ENCODE measurements at places on chromosomes 16 and 17.

- DNase-seq, result no peak
Observed at GRCh38 chr17:42285346-42286050, 2.8 kb upstream of the STAT5A start.

DNA sequence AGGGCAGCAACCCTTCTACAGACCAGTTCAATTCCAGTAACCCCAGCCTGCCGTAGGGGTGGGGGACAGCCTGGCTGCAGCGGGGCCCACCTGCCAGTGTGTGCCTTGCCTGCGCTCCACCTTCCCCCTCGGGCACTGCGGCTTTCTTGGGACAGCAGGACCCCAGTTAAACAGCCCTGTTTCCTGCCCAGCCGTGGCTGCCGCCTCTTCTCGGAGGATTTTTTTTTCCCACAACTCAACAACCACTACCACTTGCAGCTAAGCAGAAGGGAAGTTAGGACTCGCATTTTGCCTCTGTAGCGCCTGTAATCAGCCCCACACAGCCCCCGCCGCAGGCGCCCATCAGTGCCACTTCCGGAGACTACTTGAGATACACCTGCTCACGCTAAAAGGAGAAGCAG lies 76.1 kb downstream of the RAI1 start:
- DNase-seq, result no peak

GRCh38 chr17:74042744-74043486 lies 160.6 kb upstream of the RPL38 start:
- DNase-seq, result no peak

GRCh38 chr17:48127371-48128051 lies 19.9 kb downstream of the SNX11 start:
- no peak for DNase-seq

DNA sequence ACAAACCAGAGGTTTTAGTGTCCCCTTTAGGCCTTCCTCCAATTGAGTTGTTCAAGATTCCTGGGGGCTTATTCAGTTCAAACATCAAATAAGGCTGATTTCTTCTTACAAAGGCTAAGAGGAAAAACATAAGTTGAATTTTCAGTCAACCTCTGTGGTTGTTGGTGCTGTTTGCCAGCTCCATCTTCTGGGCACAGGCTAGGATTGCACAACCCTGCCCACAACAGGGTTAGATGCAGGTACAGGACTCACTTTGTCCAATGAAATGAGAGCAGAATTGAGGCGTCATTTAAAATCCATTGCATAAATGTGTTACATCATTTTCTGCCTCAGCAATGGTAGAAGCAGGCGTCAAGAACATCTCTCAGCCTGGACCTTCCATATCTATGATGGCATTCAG lies 173.3 kb downstream of the PMP22 start:
- no peak for DNase-seq

DNA sequence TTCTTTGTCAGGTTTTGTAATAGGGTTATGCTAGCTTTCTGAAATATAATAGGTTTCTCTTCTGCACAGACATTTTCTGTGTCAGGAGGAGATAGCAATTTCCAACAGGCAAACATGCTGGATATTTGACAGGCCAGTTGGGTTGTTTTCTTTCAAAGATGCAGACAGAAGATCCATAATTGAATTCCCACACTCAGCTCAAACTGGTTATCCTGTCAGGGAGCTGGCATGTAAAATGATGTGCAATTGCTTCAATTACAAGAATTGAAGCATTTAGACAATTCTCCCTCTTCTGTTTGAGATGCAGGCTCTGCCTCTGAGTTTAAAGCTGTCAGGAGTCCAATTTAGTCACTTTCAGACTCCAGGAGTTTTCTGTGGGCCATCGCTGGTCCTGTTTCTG lies 146.2 kb upstream of the ZKSCAN2 start:
- DNase-seq, result no peak

GRCh38 chr17:60386147-60387058 lies 5.5 kb downstream of the USP32 start:
- no peak for DNase-seq

- no peak for DNase-seq
Observed at GRCh38 chr16:53900667-53901066, 196.7 kb downstream of the FTO start.

GRCh38 chr16:4328046-4328781 lies 12.3 kb downstream of the GLIS2 start:
- no peak for DNase-seq
